ENCODE measurements at places on chromosomes 6 and 20. TPM values are rescaled to one million over a fixed set of nuclear protein-coding genes. Genes with fewer than 3 reads are reported as not detected.
A peak's percentile ranks its signal among the peaks of the same experiment; 100 is the strongest.

The PRDM13 gene
- not detected for total RNA-seq

The EYS gene
- 0.60 TPM for total RNA-seq

DNA sequence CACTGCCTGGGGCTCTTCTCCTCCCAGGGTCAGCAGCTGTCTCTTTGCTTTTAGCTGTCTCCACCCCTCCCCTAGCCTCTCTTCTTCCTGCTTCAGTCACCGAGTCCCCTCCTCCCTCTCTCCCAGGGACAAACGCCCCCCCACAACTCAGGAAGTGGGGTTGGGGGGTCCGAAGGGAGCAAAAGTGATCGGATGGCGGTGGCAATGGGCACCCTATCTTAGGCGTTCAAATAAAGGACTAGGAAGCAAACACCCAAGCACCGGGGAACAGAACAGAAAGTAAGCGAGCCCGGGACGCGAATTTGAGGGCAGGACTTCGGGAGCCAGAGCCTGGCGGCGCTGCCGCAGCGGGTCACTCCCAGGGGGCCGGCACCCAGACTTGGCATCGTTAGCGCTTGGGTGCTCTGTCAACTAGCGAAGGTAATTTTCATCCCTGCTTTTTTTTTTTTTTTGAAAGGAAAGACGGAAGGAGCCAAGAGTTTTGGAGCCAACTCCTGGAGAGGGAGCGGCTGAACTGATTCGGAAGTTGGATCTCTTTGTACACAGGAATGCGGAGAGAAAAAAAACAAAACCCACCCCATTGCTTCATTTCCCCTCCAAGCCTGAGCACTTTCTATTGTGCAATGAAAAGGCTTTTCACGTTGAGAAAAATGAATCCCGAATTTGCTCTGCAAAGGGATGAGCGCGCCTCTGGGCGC, 815 bp upstream of the ITPR3 start:
- peak; percentile 76 for DNase-seq

- no peak for DNase-seq
Observed at GRCh38 chr6:2157441-2158127, 87.8 kb downstream of the GMDS start.

GRCh38 chr20:21125072-21125848, 622 bp upstream of the KIZ start:
- peak; percentile 63 for DNase-seq

GRCh38 chr6:55064711-55065420, 109.4 kb upstream of the HCRTR2 start:
- DNase-seq: no peak

- DNase-seq: no peak
Observed at GRCh38 chr6:31573239-31574105, 1.4 kb downstream of the LTA start.

GRCh38 chr6:133992992-133993680, 40.1 kb downstream of the TBPL1 start:
- no peak for DNase-seq

- DNase-seq: no peak
Observed at GRCh38 chr20:41386502-41387427, 20.1 kb upstream of the EMILIN3 start.
